Fibroblast of villous mesenchyme (primary cell): ENCODE measurements at places on chromosomes 1 and 21.

GRCh38 chr21:24023402-24023801 lies 1583.9 kb downstream of the MRPL39 start:
- DNase-seq: no peak

- no peak for DNase-seq
Measured at GRCh38 chr1:227739636-227740035, 4.4 kb downstream of the SNAP47 start.

DNA sequence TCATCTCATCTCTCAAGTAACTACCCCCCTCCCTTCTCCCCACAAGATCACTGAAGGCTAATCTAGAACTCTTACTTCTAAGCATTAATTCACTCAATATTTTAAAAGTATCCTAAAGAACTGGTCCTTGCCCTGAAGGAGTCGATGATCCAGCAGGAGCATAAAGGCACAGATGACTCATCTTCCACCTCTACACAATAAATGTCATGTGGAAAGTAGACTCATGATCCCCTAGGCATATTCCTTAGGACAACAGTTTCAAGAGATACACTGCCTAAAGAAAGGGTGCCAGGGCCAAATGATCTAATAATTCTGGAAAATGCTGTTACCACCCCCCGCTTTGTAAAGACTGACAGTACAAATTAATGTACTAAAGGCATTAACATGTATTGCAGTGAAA lies 85.8 kb upstream of the DIRAS3 start:
- DNase-seq: peak; percentile 34

DNA sequence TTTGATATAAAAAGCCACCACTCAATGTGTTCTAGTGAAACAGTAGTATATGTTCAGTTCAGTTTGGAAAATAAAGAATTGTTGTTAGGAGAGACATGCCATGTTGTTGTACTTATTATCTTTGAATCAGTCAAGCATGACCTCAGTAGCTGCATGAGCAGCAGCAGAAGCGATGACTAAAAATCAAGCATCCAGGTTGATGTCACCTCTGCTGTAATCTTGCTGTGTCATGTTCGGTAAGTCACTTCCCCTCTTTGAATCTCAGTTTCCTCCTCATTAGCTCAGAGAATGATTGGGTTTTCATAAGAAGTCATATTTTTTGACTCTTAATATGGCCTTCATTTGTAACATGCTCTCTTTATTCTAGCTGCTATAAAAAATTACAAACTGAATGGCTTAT lies 428.4 kb upstream of the B3GALT2 start:
- peak; percentile 14 for DNase-seq

DNA sequence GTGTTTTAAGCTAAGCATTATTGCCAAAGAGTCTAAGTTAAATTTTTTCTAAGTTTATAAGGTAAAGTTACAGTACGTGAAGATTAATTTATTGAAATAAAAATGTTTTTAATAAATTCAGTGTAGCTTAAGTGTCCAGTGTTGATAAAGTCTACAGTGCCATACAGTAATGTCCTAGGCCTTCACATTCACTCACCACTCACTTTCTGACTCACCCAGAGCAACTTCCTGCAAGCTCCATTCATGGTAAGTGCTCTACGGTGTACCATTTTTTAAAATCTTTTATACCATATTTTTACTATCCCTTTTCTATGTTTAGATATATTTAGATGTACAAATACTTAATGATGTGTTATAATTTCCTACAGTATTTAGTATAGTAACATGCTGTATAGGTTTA lies 173.2 kb downstream of the CACNA1E start:
- no peak for DNase-seq

GRCh38 chr1:173062150-173062938 lies 11.6 kb upstream of the TNFSF18 start:
- peak; percentile 94 for DNase-seq

- peak; percentile 42 for DNase-seq
Measured at GRCh38 chr1:6614019-6614928, 743 bp downstream of the PHF13 start.

- no peak for DNase-seq
Measured at GRCh38 chr1:33319186-33319948, 1.5 kb downstream of the A3GALT2 start.

DNA sequence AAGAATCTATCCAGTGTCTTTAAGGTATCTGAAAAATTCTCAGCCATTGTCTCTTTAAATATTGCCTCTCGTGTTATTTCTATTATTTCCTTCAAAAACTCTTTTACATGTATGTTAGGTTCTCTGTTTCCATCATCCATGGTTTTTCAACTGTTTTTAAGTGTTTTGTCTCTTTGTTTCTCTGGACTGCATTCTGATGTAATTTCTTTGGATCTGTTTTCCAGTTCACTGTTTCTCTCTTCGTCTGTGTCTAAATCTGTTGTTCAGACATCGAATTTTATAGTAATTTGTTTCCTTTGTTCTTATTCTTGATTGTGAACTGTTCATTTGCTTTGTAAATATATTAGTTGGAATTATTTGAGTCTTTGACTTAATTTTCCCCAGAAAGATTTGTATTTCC lies 44.1 kb downstream of the POFUT2 start:
- DNase-seq: no peak

- DNase-seq: no peak
Measured at GRCh38 chr21:44263221-44263760, 1.6 kb upstream of the DNMT3L start.

DNA sequence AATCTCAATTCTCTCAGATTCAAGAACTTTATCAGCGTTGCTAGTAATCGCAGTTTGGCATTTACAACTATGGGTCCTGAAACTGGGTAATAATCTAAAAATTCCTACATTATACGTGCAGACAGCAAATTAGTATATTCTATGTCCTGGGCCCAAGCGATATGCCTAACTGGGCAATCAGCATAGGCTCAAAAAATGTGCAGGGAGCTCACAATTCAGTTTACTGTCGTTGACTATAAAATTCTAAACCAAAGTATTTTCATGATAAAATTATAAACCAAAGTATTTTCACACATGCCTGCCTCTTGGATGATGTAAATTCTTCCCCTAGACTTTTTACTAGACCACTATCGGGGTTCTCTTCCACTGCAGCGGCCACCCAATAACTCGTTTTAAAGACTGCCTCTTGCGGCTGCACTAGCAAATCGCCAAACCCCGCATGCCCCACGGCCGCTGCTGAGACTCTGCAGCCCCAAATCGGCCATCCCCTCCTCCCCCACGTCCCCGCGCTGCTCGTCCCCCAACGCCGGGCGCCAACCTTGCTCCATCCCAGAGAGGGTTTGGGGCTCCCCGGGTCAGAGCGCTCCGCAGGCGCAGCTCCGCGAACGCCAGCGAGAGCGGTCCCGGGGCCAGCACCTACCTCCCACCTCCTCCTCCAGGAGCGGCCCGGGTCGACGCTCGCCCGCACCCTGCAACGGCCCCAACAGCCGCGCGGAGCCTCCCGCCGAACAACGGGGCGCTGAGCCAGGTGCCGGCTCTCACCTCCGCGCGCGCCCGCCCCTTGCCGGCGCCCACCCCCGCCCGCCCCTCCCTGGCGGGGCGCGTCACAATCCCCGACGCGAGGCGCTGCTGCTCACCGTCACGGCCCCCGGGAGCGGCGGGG lies 506 bp downstream of the SSX2IP start:
- DNase-seq: peak; percentile 48

- DNase-seq: peak; percentile 34
Measured at GRCh38 chr21:43824333-43825241, 35.2 kb downstream of the RRP1 start.

- DNase-seq: no peak
Measured at GRCh38 chr1:58924821-58925220, 141.0 kb upstream of the JUN start.

- no peak for DNase-seq
Measured at GRCh38 chr1:54439550-54440223, 33.5 kb upstream of the SSBP3 start.

GRCh38 chr1:230567221-230567575 lies 75.1 kb upstream of the COG2 start:
- no peak for DNase-seq

- DNase-seq: no peak
Measured at GRCh38 chr1:241356187-241356518, 852 bp downstream of the RGS7 start.

DNA sequence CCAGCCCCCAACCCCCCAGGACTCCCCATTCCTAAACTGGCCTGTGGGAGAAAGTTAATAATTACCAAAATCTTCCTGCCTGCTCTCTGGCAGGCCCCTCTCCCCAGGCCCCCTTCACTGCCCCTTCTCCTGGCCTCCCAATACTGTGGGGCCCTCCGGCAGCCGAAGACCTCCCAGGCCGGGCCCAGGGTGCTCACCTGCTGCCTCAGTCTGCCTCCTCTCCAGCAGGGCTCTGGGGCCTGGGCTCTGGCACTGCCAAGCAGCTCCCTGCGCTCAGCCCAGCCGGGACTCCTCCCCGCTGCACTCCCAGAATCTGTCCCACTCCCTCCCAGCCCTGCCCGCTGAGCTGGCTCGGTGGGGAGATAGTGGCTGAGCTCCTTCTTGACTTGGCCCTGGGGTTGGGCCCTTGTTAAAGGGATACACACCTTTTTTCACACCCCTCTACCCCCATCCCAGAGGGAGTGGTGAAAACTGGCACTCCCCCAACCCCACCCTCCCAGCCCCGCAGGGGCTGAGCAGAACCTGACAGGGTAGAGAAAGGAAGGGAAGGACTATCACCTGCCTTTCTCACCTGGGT lies at the start of gene S100A16:
Gene S100A16 (minus strand): TSS at position 383 of the 577 bp plus-strand sequence. CDS start 4,986 bp downstream, outside the sequence.
- peak; percentile 56 for DNase-seq

DNA sequence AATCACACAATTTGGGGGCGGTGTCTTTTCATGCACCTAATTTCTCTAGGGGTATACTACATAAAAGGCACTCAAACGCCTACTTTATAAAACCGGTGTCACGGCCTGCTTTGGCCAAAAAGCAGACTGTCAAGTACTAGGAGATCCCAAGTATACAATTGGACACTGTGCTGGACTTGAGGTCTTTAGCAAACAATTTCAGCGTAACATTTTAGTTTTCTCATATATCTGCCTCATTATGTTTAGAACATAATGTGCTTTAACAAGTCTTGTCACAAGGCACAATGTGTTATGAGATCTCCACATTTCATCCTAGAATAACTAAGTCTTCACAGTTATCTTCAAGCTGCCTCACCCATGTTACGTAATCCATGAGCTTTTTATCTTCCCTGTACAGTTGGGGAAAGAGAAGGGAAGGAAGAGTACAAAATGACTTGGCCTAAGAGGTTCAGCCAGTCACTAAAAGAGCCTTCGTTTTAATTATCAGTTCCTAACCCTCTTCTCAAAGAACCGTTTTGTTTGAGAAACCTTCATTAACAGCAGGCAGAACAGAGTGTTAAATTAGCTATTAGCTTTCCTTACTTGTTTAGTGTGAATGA lies 1.7 kb downstream of the SSX2IP start:
- DNase-seq: peak; percentile 84

DNA sequence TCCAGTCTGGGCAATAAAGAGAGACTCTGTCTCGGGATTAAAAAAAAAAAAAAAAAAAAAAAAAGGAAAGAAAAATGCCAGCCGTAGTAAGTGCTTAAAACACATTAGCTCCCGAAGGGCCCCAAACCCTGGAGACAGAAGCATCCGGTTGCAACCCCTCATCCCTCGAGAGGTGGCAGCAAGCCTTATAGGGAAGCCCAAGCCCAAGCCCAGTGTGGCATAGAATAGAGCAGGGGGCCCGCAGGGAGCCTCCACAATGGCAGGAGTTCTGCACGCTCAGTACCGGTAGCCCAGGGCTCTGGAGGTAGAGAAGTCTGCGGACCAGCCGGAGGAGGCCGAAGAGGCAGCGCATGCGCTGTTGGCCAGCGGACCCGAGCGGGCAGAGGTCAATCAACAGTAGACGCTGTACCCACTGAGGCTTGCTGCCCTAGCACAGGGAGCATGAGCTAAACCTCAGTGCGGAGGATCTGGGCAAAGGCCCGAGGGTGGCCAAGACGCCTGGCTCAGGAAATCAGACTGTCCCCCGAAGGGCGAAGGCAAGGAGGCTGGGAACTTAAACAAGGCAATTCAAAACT lies 34.1 kb upstream of the C1orf198 start:
- DNase-seq: no peak

GRCh38 chr1:235324296-235324695 lies 3.7 kb downstream of the ARID4B start:
- no peak for DNase-seq

DNA sequence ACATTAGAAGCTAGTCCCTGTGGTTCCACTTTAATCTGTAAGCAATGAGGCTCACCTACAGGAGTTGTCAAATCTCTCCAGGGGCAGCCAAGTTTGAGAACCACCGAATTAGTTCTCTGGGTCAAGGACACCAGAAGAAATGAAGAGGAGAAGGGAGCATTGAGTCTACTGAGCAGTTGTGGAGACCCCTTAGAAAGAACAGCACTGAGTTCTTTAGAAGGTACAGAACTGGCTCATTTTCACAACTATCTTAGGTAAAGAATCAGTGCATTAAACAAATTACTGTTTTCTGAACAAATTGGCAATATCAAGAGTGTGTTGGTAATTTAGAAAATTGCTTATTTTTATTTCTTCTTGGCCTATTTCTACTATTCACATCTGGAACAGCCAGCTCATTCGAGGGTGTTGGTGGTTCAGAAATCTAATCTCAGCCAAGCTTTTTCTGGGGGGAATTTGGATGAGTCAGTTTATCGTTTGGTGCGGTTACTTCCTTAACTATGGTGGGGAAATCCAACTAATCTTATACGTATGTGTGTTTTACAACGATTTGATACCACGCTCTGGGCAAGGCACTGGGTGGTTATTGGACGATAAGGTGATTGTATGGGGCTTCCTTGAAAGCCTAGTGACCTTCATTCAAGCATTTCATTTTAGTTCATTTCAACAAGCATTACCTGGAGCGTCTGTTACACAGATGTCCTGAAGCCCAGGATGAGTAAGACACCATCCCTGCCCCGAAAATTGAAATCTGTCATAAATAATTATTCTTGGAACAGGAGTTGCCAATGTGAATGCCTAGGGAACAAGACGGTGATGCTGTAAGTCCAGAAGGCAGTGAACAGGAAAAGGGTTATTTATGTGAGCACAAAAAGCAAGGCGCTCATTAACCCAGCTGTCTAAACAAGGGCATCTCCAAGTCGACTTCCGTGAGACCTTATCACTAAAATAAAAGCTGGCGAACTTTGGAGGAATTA lies 52.0 kb upstream of the TMPRSS2 start:
- DNase-seq: peak; percentile 81

DNA sequence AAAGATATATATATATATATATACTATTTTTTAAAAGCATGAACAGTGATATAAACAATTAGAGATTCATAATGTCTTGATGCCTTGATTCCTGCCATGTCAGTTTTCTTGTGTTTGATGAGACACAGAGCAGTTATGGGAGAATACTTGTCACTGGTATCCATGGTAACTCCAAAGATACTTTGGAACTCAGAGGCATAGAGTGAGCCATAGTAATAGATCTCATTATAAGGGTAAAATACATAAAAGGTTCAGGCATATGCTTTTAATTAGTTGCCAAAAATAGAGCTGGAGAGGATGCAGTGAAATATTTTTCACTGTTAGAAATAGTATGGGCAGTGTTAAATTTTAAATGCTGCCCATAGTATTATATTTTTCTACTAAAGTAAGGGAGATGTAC lies 134.1 kb downstream of the SYT14 start:
- DNase-seq: no peak

DNA sequence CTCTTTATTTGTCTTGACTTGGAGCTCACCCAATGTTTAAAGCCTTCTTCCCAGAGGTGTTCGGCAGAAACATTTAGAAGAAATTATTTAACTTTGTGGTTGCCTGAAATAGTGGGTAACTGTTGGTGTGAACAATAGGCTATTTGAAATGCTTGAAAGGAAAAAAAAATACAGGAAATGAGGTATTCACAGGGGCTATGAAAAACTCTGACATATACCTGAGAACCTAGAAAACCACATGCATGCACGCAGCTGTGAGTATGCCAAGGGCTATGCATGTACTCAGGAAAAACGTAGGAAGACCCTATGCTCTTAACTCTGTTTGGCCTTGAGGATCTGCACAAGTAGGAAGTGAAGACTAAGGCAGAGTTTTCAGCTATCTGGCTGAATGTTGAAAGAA lies 16.4 kb upstream of the RNF186 start:
- no peak for DNase-seq
